Upper lobe of right lung (tissue), 1 donor: ENCODE measurements at places on chromosomes 5 and 9. TPM values are rescaled to one million over a fixed set of nuclear protein-coding genes. Genes with fewer than 3 reads are reported as not detected.
A peak's percentile ranks its signal among the peaks of the same experiment; 100 is the strongest.

GRCh38 chr9:88646539-88647300 is 111.7 kb downstream of the NXNL2 start:
- no peak overlapping the region for H3K4me3 ChIP-seq
- no peaks in the 10 kb centered on the region for H3K36me3 ChIP-seq
- no peaks in the 10 kb centered on the region for H3K4me1 ChIP-seq
- no peaks in the 10 kb centered on the region for H3K27me3 ChIP-seq

DNA sequence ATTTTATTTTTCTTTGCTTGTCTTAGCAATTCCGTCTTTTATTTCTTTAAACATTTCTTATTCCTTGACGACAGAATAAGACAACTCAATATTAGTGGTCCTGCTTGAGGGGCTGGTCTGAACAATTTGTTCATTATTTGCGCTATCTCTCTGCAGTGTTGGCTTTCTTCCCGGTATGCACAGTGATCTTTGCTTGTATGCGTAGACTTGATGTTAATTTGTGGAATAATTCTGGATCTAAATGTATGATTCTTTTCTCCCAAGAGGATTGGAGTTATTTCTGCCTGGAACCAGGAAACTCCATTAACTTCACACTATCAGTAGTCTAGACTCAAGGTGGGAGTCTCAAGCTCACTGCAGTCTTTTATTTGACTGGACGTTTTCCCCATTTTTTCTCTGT is 80.4 kb downstream of the KDM4C start:
- H3K4me1 ChIP-seq: no peaks in the 10 kb centered on the region
- no peaks in the 10 kb centered on the region for H3K27me3 ChIP-seq
- DNase-seq: no peak
- no peak overlapping the region for H3K27ac ChIP-seq

- H3K4me1 ChIP-seq: peaks cover 4% of the 10 kb centered on the region
- no peak for DNase-seq
- no peak overlapping the region for H3K4me3 ChIP-seq
- no peaks in the 10 kb centered on the region for H3K36me3 ChIP-seq
Measured at GRCh38 chr5:36403632-36404311, 102.1 kb upstream of the RANBP3L start.

- no peak for DNase-seq
- H3K27me3 ChIP-seq: no peaks in the 10 kb centered on the region
- no peak overlapping the region for H3K27ac ChIP-seq
- H3K4me3 ChIP-seq: no peak overlapping the region
- no peaks in the 10 kb centered on the region for H3K36me3 ChIP-seq
Measured at GRCh38 chr9:7534211-7534935, 265.2 kb downstream of the DMAC1 start.

DNA sequence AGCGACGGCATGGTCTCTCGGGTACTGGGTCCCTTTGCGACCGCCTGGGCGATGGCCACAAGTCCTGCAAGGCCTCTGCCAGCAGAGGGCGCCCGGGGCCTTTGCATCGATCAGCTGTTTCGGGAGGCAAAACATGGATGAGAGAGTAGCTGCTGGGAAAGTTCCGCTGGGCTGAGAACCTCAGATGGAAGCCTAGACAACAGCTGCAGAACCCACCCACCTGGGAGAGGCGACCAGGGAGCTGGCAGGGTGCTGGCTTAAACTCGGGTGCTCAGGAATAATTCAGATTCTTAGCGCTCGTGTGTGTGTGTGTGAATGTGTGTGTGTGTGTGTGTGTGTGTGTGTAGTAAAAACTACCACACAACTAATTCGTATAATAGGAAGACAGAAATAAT is 50.0 kb downstream of the TRIM32 start:
- peak; percentile 88 for DNase-seq
- H3K36me3 ChIP-seq: no peaks in the 10 kb centered on the region
- no peak overlapping the region for H3K27ac ChIP-seq
- H3K4me3 ChIP-seq: no peak overlapping the region

DNA sequence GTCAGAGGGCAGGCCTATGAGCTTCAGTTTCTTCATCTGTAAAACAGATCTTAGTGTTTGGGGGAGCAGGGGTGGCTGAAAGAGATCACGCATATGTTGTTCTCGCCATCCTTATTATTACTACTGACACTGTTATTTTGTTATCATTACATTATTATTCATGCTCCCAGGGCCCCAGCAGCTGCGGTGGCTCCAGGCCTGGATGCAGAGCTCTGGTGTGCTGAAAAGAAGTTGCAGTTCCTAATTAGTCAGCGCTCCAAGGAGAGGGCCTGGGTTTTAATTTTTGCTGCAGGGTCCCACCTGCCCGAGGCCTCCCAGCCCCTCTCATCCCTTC is 19.5 kb downstream of the CXXC5 start:
- H3K36me3 ChIP-seq: no peaks in the 10 kb centered on the region
- no peaks in the 10 kb centered on the region for H3K27me3 ChIP-seq
- no peak for DNase-seq
- H3K27ac ChIP-seq: peak overlapping the region; percentile 81
- H3K4me3 ChIP-seq: peak overlapping the region; percentile 49

GRCh38 chr5:78530342-78531096 is 118.1 kb downstream of the LHFPL2 start:
- DNase-seq: no peak
- H3K27ac ChIP-seq: peak overlapping the region; percentile 38
- no peak overlapping the region for H3K4me3 ChIP-seq

BRIX1 gene
- 19.8 TPM for total RNA-seq
